ENCODE measurements at places on chromosomes 6 and 20.
A peak's percentile ranks its signal among the peaks of the same experiment; 100 is the strongest.

DNA sequence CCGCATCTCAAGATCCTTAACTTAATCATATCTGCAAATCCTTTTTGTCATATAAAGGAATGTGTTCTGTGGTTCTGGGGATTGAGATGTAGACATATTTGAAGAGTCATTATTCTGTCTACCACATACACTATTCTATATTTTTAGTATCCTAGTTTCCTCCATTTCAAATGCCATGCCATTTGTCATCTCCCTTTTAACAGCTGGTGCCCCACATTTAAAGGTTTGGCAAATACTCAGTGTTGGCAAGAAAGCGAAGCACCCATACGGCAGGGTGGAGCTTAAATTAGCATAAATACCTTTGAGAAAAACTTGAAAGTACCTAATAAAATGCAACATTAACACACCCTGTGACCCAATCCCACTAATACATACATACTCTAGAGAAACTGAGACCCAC is 31.7 kb downstream of the PAK5 start:
- DNase-seq, result no peak

DNA sequence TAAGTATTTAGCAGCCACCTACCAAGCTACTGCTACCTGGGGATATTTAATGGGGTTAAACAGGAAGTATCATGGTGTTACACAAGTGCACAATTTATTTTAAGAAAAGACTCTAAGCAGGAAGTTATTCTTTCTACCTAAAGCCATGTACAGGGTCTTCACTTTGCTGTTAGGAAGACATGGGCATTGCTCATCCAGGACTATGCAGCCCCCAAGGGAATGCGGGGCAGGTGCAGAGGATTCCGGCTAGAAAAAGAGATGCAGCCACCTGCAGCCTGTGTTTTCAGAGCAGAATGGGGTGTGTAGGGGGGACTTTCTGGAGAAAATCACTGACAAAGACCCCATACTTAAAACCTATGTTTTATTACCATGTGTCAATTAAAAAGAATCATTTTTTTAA is 399.1 kb upstream of the NOX3 start:
- DNase-seq, result no peak

DNA sequence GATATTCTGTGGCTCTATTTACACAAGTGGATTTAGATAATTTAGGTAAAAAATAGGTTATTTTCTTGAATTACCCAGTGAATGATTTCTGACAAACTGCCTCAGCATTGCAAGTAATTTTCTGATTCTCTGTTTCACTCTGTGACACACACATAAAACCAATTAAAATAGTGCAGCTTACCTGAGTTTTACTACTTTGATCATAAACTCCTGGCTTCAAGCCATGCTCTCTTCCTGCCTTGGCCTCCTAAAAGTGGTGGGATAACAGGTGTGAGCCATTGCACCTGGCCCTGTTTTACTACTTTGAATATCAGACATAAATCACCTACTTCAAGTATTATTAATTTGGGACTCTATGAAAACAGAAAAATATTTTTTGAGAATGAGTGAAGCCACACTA is 462.9 kb downstream of the ADGRB3 start:
- no peak for DNase-seq

- no peak for DNase-seq
Observed at GRCh38 chr6:6483168-6483567, 105.4 kb upstream of the LY86 start.

- no peak for DNase-seq
Observed at GRCh38 chr20:5925551-5925950, 24.8 kb downstream of the TRMT6 start.

GRCh38 chr6:68053805-68054373 is 581.2 kb upstream of the ADGRB3 start:
- DNase-seq, result no peak

DNA sequence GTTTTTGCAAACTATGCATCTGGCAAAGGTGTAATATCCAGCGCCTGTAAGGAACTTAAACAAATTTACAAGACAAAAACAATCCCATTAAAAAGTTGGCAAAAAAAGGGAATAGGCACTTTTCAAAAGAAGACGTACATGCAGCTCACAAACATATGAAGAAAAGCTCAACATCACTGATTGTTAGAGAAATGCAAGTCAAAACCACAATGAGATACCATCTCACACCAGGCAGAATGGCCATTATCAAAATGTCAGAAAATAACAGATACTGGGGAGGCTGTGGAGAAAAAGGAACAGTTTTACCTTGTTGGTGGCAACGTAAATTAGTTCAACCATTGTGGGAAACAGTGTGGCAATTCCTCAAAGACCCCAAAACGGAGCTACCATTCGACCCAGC is 54.2 kb downstream of the TSBP1 start:
- no peak for DNase-seq

GRCh38 chr6:12289365-12289919 is 719 bp upstream of the EDN1 start:
- peak; percentile 75 for DNase-seq

DNA sequence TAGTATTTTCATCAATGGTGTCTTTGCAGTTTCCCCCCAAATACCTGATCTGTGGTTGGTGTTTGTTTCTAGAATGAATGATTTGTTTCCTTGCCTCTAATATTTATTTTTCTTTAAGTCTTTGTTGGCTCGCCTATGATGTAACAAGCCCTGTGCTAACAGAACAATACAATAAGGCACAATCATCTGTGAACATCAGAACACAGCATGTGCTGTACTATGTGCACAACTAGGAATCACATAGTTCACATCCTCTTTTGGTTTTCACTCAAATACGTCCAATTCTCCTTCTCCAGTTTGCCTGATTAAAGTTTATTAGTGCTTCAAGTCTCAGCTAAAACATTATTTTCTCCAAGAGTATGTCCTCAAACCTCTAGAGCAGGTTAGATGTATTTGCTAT is 613.1 kb downstream of the EPHA7 start:
- DNase-seq, result no peak

DNA sequence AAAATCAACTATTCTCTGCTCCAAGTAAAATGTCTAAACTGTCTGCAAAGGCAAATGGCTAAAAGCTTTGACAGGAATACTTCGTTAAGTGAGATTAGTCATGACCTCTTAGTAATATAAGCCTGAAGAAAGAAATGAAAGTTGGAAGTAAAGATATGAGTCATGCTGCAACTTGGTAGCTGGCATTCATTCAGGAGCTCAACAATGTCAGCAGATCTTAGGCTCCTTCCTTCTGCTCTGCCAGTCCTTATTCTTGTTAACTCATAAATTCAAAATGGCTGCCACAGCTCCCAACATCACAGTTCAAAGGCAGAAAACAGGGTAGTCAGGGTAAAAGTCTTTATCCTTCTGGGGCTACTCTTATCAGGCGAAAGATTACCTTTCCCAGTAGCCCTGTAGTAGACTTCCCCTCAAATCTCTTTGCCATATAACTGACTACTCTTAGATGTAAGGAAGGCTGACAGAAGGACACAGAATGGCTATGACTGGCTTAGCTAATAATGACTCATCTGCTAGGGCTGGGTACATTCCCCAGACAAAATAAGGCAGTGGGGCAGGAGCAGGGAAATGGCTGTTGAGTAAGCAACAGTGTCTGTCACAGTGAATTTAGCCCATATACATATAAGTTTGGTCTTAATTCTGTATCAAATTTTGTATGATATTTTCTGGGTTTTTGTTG is 24.4 kb upstream of the C6orf62 start:
- DNase-seq, result peak; percentile 78

DNA sequence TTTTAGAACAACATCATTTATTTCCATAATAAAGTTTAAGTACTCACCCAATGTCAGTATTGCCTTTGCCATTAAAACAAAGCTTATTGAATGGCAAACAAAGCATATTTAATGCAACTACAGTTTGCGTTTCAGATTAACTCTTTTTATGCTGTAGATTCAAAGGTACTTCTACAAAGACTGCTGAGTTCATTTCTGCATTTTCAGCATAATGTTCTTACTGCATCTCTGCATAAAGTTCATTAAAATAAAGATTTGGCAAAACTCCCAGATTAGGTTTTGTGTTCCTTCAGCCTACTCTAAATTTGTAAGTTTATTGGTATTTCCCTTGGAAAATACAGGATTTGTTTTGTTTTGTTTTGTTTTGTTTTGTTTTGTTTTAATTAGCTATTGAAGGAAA is 359.4 kb downstream of the ADGRB3 start:
- DNase-seq, result no peak

- DNase-seq, result no peak
Observed at GRCh38 chr6:73870907-73871306, 174.9 kb downstream of the CD109 start.

DNA sequence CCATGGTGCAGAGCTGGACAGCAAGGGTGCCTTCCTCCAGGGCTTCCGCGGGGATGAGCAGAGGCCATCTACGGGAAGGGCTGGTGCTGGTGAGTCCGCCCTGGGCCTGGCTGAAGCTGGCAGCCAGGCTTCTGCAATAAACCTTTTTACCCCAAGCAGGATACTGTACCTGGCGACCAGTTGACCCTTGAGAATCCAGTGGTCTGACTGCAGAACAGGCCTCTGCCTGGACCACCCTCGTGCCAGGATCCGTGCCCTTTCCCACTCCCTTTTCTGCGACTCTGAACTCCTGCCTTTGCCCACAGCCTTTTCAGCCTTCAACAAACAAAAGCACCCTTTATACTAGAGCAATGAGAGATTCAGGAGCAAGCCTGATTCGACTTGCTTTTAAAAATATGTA is 18.9 kb downstream of the CDH26 start:
- no peak for DNase-seq

DNA sequence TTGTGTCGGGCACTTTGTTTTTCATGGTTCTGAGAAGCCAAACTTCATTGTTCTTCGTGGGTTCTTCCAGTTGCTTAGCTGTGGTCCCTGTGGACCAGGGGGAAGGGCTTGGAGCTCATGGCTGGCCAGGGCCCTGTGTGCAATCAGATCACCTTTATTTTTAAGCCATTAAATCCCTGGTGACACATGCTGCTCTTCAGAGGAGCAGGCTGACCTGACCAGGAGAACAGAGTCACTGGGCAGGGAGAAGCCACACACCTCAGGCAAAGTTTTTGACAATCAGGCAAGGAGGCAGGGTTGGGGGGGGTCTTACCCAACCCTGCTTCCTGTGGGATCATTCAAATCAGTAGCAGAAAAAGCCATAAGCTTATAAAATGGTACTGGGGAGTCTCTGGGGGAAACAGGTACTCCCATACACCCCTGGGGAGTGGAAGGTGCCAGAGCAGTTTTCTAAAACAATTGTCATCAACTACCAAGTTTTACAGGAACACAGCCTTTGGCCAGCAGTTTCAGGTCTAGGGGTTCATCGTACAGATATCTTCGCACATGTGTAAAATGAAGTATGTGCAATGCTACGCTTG is 37.0 kb upstream of the PREX1 start:
- no peak for DNase-seq

DNA sequence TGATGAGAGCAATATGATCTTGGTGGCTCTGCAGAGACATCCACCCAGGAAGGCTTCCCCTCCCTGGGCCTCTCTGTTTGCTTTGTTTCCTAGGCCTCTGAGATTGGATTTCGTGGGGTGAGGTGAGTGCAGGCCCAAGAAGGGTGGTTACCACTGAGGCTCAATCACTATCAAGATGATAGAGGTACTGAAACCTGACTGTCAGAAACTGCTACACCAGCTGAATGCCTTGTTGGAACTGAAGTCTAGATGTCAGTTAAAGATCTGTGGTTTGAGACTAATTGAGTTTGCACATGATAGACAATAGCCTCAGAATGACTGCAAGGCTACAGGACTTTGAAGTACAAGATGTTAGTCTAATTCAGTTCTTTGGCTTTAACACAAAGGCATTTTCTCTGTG is 15.2 kb downstream of the VNN1 start:
- DNase-seq, result no peak

- DNase-seq, result no peak
Observed at GRCh38 chr20:15506311-15506710, 1066.9 kb downstream of the KIF16B start.

GRCh38 chr20:10800288-10800687 is 126.5 kb upstream of the JAG1 start:
- no peak for DNase-seq
